Uterus (tissue), 4 donors: ENCODE measurements at places on chromosomes 1 and 21. TPM values are rescaled to one million over a fixed set of nuclear protein-coding genes. Genes with fewer than 3 reads are reported as not detected.

DNA sequence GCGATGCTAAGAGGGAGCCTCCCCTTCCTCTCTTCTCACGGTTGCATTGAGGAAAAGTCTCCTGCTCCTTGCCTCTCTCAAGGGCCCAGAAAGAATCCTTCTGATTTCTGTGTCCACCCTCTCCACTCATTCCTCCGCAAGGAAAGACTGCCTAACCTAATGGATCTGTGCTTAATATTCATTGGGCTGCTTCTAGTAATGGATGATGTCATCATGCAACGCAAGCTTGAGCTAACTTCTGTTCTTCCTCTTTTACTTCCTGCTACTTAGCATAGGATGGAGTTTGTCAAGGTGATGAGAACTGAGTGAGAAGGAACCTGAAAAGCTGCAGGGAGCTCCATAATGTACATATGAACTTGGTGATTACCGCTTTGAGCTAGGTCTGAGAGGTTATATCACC, 35.2 kb upstream of the HMGB4 start:
- DNase-seq, result no peak

- no peak for DNase-seq
Measured at GRCh38 chr1:197985351-197985750, 68.2 kb downstream of the LHX9 start.

- no peak for DNase-seq
Measured at GRCh38 chr21:21085206-21085605, 87.0 kb downstream of the NCAM2 start.

- DNase-seq, result no peak
Measured at GRCh38 chr1:180594723-180595122, 36.0 kb downstream of the OVAAL start.

DNA sequence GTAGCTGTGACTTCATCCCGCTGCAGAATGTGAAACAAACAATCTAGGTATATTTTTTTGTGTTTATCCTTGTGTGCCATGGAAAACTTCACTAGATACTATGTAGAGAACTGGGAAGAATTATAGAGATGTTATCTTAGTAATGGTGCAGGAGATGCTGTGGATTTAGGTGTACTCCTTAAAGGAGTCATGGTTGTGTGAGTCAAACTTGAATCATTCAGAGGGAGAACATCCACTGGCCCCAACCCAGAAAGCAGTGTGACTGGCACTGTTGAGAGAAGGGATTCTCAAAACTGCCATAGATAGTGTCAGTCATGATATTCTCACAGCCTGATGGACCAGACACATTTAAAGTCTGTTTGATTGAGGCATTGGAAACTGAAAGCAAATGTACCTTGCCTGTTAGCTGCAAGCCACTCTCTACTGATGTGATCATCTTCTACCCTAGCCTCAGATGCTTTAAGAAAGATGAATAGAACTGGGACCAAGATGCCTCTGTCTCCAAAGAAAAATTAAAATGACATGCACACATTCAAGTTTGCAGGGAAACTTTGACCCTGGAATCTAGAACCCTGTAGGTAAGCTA, 754.6 kb downstream of the MRPL39 start:
- DNase-seq, result no peak

- DNase-seq, result no peak
Measured at GRCh38 chr21:37546949-37547614, 180.5 kb downstream of the DYRK1A start.

- no peak for DNase-seq
Measured at GRCh38 chr21:37088186-37088735, 15.2 kb downstream of the TTC3 start.

- no peak for DNase-seq
Measured at GRCh38 chr1:66374561-66375111, 159.3 kb upstream of the SGIP1 start.

- DNase-seq, result no peak
Measured at GRCh38 chr1:26318338-26319064, 743 bp downstream of the CD52 start.

GRCh38 chr21:31530364-31530763, 129.1 kb upstream of the SOD1 start:
- no peak for DNase-seq

DNA sequence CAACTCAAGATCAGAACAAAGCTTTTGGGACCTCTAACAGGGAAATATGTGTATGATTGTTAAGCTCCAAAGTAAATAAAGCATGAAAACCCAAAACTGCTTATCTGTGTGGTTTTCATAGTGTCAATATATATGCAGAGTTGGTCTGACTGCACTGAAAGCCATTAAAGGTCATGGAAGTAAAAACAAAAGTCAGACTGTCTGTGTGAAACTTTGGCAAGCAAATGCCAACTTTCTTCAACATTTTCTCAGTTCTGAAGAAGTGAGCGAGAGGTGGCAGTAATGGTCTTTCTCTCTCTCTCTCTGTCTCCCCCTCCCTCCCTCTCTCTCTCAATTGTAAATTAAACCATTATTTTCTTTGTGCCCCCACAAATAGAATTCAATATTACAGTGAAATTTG, 100.1 kb upstream of the S1PR1 start:
- no peak for DNase-seq

- DNase-seq, result no peak
Measured at GRCh38 chr1:216843409-216843808, 120.2 kb upstream of the ESRRG start.

- DNase-seq, result no peak
Measured at GRCh38 chr1:55364216-55364615, 149.1 kb upstream of the USP24 start.

GRCh38 chr1:44405031-44405797, at the start of gene RNF220:
RNF220 (plus strand) TSS chr1:44405255.
- no peak for DNase-seq

GRCh38 chr1:90501281-90501680, 215.8 kb downstream of the BARHL2 start:
- DNase-seq, result no peak

- DNase-seq, result no peak
Measured at GRCh38 chr21:45636951-45637646, 6.4 kb upstream of the PCBP3 start.

DNA sequence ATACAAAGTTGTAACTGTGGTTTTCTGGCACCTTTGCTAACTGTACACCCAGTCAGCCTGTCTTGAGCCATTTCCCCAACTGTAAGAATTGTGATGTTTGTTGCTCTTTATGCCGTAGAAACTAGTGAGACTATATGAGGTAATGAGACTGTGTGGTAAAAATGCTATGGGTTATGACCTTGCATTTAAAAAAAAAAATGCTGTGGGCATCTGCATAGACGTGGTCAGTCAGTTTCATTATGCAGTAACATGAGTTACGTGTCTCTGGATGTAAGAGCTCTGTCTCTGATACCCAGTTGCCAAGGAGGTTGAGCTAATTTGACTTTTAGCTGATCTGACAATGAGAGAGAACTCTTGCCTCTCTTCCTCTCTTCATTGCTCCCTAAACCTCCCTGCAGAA, 80.6 kb upstream of the LAMC2 start:
- no peak for DNase-seq

DNA sequence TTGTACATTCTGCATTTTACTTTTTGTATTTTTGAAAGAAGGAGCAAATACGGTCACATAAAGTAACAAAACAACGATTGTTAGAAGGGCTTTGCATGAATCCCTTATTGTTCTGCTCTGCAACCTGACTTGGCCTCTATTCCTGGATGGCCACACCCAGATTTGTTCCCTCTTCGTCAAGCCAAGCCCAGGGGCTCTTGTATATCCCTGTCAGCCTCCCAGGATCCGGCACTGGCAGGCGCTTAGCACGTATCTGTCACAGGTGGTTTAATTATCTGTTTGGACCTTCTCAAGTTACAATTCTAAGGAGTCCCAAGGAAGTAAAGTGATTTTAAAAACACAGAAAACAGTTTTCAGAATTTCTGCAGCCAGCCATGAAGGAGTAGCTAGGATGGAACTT, 28.0 kb downstream of the CRYAA start:
- no peak for DNase-seq

DNA sequence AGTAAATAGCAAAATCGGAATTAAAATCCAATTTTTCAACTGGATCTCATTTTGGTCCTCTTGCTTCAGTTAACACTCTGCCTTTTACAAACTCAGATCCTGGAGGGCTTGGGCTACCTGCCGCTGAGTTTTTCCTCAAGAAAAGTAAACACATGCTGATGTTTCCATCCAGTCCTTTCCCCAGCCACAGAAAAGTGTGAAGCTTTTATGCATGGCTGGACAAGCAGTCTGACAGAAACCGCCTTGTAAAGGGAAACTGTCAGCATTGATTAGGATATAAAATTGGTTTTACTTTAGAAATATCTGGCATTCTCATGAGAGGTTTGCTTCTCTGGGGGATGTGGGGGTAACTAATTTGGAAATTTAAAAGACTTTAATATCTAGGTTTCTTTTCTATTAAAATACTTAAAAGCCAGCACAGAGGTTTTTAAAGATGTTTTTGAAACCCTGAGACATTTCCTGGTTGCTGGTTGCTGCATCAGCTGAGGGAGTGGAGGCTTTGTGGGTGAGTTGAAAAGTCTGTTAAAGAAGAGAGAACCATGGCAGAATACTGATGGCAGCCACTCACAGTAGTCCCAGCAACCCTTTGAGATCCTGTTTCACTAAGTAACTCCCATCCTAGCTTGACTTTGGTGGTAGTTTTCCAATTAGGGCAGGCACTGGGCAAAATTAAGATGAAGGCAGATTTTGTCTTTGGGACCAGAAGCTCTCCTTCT, 238.3 kb downstream of the PAPPA2 start:
- no peak for DNase-seq

DNA sequence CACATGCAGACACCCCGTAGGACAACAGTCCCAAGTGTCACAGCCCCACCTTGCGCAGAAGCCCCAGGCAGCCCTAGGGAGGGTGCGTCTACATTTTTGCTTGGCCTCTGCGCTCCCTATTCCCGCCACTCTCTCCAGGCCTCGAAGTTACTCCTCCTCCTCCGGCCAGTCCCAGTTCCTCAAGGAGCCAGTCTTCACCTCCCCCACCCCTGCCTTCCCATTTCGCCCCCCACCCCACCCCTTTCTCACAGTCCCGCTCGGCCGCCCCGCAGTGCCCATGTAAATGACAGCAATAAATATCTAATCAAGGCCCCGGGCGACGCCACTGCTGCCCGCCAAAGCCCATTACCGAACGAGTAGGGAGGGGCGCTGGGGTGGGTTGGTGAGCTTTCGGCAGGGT, 3.2 kb downstream of the DMBX1 start:
- DNase-seq, result no peak

DNA sequence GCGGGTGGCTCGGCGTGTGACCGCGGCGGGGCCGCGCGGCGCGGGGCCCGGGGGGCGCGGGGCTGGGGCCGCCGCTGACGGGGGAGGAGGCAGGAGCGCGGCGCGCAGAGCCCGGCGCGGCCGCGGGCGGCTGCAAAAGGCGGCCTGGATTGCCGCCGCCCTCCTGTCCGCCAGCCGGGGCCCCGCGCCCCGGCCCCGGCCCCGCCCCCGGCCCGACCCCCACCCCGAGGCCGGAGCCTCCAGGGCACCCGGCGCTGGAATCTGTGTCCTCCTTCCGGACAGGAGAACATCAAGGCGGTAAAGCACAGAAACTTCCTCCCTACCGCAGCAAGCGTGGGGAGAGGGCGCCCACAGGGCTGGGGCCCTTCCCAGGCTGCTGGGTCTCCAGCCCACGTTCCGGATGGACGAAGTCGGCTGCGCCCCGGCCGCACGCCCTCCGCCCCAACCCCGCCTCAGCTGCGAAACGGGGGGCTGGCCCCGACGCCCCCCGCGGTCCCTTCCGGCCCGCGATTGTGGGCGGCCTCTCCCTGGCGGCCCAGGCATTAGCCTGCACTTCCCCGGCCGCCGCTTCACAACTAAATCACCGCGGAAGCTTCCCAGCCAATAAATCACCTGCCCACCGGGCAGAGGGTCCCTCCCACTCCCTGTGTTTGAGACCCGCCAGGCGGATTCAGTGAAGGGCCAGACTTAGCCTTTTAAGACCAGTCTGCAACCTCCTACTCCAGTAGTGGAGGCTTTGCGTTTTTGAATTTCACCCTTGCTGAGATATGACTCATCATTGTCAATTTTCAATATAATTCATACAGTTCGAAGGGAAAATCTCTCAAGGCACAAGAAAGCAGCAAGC, 106.0 kb downstream of the SLC45A1 start:
- peak; percentile 61 for DNase-seq

DNA sequence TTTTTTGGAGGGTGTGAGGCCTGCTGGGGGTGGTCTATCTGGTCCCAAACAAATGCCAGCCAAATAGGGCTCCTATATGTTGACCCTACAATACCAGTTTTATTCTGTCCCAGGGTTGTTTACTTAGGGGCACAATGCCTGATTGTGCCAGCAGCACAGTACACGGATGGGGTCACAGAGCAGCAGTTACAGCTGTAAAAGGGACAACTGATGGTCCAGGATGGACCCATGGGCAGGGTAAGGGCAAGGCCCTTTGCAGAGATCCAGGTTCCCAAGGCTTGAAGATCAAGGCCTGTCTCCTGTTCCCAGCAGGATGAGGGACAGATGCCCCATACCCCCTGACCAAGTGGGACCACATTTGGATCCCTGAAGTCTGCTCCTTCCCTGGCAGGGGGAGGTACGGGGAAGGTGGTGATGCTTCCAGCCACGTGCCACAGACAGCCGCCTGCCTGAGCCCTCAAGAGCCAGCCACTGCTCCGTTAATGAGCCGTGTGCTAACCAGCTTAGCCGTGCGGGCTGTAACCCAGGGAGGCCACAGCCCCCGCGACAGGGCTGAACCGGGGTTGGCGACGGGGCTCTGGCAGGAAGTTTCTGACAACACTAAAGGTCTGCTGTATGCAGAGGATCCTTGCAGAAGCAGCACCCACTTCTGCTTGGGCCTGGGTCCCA, 18.2 kb downstream of the SLC6A9 start:
- DNase-seq, result no peak

- DNase-seq, result no peak
Measured at GRCh38 chr1:164838786-164839185, 279.8 kb downstream of the PBX1 start.

DNA sequence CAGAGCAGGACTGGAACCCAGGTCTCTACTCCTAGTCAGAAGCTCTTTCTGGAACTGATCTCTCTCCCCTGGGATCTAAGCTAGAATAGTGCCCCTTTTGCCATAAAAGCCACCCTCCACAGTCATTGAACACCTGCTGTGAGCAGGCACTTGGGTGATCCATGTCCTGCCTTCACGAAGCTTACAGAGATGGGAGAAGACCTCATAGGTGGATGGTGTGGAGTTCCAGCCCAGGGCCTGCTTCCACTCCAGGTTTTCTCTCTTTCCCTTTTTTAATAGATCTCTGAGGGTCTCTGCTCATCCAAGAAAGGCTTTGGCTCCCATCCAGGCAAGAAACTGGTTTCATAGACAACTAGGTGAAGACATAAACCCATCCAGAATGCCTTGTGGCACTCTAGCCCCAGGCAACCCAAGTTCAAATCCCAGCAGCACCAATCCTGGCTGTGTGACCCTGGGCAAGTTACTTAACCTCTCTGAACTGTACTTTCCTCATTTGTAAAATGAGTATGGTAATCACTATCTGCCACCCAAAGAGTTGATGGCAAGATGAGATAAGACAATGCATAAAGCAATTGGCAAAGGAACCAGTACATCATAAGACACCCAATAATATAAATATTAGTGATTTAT, 46.4 kb upstream of the TMEM51 start:
- DNase-seq, result no peak

DYNLT4 gene
- not detected for total RNA-seq

PRR9 gene
- not detected for total RNA-seq

SHISA4 gene
- total RNA-seq, result 2.1 TPM

TTC24 gene
- not detected for total RNA-seq

GJA9 gene
- not detected for total RNA-seq

CXADR gene
- 1.3 TPM for total RNA-seq

DDX20 gene
- 14.4 TPM for total RNA-seq

TNFAIP8L2 gene
- total RNA-seq, result 2.0 TPM

CAMK1G gene
- total RNA-seq, result 5.6 TPM

MX1 gene
- total RNA-seq, result 96.3 TPM

SPRR2B gene
- not detected for total RNA-seq

KRTAP26-1 gene
- not detected for total RNA-seq

ACTN2 gene
- total RNA-seq, result 0.29 TPM
